ENCODE measurements at places on chromosomes 11 and 22. TPM values are rescaled to one million over a fixed set of nuclear protein-coding genes. Genes with fewer than 3 reads are reported as not detected.

The GRM5 gene
- not detected for total RNA-seq

The LSP1 gene
- not detected for total RNA-seq

The PHOX2A gene
- 0.92 TPM for total RNA-seq

The SYT7 gene
- 12.1 TPM for total RNA-seq

The HSPB2 gene
- total RNA-seq = 0.74 TPM

The OSBP2 gene
- 19.4 TPM for total RNA-seq

The ARHGAP32 gene
- 13.0 TPM for total RNA-seq

The MFNG gene
- total RNA-seq = 2.6 TPM

The SYVN1 gene
- 15.9 TPM for total RNA-seq

The TMEM132A gene
- 154 TPM for total RNA-seq

The ALDH3B1 gene
- 0.45 TPM for total RNA-seq

The FAM83F gene
- 0.18 TPM for total RNA-seq

The OR5L2 gene
- not detected for total RNA-seq

The UCP3 gene
- 2.0 TPM for total RNA-seq

The SCGB1D2 gene
- total RNA-seq = not detected

The C22orf42 gene
- total RNA-seq = not detected

The RGL4 gene
- total RNA-seq = not detected

The PDE2A gene
- total RNA-seq = 0.92 TPM

The GRAP2 gene
- total RNA-seq = 0.09 TPM

The C1QTNF5 gene
- total RNA-seq = 8.0 TPM

The GUCY1A2 gene
- total RNA-seq = 1.1 TPM

The SAA4 gene
- total RNA-seq = not detected

The SEPTIN5 gene
- total RNA-seq = 165 TPM

The IGLL1 gene
- not detected for total RNA-seq

The FCHSD2 gene
- total RNA-seq = 9.6 TPM

The FDXACB1 gene
- 2.9 TPM for total RNA-seq

The H19 gene
- 316 TPM for total RNA-seq

The PGR gene
- total RNA-seq = not detected

The PDGFD gene
- total RNA-seq = 97.0 TPM

The FAM227A gene
- total RNA-seq = 5.7 TPM

The TRIM22 gene
- not detected for total RNA-seq

The OR4P4 gene
- not detected for total RNA-seq

The RIC3 gene
- 8.7 TPM for total RNA-seq

The SGSM1 gene
- total RNA-seq = 0.25 TPM

The TMEM45B gene
- 0.18 TPM for total RNA-seq

The CNIH2 gene
- 2.7 TPM for total RNA-seq

The GDPD4 gene
- not detected for total RNA-seq

The TPCN2 gene
- 25.5 TPM for total RNA-seq

The ABTB2 gene
- total RNA-seq = 32.7 TPM

The EFCAB6 gene
- total RNA-seq = 3.8 TPM

The OR6A2 gene
- total RNA-seq = 0.11 TPM

The PARVA gene
- 14.9 TPM for total RNA-seq

Measured in cardiac muscle cell (in vitro differentiated cells and primary cell).